ENCODE measurements at places on chromosomes 11 and 22.

DNA sequence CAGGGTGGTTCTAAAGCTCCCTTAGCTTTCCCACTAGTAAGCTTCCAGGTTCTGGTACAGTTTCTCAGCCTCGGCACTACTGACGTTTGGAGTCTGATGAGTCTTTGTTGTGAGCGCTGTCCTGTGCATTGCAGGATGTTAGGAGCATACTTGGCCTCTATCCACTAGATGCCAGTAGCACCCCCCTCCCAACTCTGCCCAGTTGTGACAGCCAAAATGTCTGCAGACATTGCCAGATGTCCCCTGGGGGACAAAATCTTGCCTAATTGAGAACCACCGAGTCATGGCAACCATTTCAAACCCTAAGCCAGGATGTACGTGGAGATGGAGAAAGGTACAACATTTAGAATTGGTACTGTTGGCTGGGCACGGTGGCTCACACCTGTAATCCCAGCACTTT lies 68.7 kb downstream of the PTPRJ start:
- no peak for DNase-seq

DNA sequence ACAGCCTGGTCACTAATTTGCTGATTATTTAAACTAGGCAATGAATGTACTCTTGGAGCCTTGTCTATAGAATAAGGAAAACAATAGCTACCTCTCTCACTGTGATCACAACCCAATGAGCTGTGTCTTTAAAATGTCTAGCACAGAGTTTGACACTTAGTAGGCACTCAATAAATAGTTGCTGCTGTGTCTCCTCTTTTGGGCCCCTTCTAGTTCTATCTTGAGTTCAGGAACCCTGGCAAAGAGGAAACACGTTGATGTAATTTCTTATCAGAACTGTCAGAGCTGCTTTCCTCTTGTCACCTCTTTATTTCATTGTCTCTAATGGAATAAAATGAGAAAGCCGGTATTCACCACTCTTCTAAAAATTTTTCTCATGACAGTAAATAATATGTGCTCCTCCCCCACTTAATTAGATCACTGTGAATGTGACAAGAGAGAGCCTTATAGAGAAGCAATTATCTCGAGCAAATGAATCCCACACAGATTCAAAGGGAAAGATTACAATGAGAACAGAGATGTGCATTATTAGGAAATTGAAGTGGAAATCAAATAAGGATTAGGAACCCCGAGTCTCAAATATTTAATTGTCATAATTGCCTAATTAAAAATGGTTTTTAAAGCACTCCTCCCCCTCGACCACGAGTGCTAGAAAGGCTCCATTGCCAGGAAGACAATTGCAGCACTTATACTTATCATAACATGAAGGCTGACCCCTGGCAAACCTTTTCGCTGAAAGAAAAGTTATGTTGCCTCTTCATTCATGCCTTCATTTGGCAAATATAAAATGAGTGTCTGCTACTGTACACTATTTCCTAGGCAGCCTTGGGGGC lies 175.0 kb upstream of the BDNF start:
- no peak for DNase-seq

DNA sequence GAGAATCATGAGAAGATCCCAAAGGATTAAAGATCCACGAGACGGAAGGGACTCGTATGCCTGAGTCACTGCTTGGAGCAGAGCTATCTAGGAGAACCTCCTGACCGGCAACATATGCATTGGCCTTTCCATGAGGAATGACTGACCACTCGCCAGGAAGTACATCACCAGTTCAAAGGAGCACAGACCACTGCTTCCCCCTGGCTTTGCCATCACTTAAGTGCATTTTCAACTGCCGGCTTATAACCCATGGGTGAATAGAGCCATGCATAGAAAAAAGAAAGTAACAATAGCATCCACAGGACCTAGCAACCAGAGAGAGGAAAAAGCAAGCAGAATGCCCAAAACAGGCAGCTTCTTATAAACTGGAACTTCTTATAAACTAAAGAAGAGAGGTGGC lies 98.3 kb upstream of the ZC3H12C start:
- no peak for DNase-seq

DNA sequence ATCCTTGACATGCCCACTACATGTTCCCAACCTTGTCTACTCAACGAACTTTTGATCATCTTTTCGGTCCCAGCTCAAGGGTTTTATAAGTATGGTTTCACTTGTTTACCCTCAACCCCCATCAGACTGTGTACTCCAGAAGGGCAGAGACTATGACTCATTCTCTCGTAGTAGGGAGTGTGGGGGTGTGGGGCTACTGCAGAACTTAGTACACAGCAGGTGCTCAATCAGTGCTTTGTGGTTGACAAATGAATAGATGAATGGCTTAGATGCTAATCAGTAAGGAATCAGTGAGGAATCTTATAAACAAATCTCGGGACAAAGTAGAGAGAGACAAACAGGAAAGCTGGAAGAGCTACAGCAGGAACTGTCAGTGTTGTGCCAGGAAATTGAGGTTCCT lies 151.7 kb upstream of the PLET1 start:
- no peak for DNase-seq

GRCh38 chr11:65298131-65298535 lies 16.5 kb upstream of the CDC42EP2 start:
- no peak for DNase-seq

DNA sequence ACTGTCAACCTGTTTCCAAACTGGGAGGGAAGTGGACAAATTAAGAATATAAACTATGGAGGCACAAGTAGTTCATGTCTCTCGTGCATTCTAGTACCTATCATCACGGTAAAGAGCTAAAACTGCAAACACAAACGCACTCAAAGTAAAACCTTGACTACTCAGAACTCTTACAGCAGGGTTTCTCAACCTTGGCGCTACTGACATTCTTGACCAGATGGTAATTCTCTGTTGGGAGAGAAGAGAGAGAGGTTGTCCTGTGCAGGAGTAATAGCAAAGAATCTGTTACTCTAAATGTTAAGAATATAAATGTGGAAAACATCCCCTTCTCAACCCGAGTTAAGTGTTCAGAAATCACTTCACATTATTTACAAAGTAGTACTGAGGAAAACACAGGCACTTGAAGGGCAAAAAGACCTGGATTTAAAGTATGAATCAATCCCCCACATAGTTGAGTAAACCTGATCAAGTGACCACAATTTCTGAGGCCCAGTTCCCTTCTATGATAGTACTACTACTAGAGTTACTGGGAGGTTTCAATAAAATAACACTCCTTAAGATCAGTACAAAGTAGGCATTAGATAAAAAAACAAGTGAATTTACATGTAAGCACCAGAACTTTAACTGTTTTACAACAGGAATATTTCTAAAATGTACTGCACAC lies 73.1 kb upstream of the ARHGAP32 start:
- no peak for DNase-seq

DNA sequence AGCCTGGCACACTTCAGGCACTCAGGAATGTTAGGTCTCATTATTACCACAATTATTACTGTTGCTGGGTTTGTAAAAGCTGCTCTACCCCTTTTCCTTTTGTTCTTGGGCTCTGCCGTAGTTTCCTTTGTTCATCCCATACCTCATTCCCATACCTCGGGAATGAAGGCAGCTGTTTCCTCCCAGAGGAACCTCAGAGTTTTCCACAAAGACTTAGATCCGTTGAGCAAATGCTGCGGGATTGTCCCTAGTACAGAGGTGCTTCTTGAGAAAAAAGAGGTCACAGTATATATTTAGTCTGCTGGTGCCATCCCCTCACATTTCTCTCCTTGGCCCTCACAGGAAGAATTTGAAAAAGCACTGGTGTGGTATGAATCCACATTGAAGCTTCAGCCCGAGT lies 134.7 kb downstream of the TTC17 start:
- DNase-seq: no peak

DNA sequence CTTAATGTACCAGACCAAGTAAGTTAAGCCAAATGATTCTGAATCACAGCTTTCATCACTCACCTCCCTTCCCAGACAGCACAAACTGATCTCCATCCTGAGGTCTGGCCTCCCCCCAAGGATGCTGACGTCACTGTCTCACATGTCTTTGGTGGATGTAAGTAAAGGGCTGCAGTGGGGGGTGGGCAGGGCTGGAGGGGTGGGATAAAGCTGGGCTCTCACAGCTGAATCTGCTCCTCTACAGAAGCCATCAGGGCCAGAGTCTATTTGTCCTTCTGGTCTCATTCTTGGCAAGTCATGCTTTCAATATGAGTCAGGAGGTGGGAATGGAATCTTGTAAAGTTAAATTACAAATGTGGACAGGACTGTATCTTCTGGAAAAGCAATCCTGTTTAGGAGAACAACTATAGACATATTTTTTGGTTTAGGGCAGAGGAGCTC lies 32.7 kb downstream of the P4HA3 start:
- no peak for DNase-seq

DNA sequence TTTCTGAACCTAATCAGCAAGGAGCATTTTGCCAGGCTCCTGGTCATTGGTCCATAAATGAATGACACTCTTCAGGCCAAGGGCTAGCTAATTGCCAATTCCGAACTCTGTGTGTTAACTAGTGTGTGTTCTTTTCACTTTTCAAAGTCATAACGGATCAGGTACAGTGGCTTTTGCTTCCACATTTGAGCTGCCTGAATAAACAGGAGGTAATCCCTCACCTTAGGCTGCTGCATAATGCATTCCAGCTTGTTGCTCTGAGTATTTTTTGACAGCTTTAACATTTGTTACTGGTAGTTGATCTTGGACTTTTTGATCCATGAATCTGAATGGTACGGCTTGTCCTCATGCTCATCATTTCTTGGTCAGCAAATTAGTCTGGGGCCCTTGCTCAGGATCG lies 485.1 kb downstream of the CNTN5 start:
- no peak for DNase-seq

- DNase-seq: no peak
These were observed 4.5 kb downstream of the NDUFA6 start for GRCh38 chr22:42086051-42086450.

- no peak for DNase-seq
These were observed 22.7 kb upstream of the SCN2B start for GRCh38 chr11:118199135-118199534.

GRCh38 chr11:77661670-77662069 lies 24.1 kb upstream of the CLNS1A start:
- DNase-seq: no peak

DNA sequence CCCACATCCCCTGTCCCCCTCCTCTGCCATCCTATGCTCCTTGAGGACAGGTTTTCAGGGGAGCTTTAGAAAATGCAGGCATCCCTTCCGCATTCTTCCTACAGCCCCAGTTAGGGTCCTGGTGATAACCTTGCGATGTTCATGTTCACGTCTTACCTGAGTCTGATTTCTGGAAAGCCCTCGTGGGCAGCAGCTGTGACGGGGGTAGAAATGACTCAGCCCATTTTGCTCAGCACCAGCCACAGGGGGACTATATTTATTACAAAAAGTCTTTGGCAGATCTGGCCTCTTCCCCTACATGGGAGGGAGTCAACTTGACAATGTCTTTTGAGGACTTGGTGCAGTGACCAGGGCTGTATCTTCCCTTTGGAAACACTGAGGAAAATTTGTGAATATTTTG lies 12.3 kb downstream of the PKNOX2 start:
- no peak for DNase-seq
